ENCODE measurements at places on chromosomes 7 and 10.

- DNase-seq: peak; percentile 20
Measured at GRCh38 chr7:23622506-23622925, 25.3 kb downstream of the CCDC126 start.

DNA sequence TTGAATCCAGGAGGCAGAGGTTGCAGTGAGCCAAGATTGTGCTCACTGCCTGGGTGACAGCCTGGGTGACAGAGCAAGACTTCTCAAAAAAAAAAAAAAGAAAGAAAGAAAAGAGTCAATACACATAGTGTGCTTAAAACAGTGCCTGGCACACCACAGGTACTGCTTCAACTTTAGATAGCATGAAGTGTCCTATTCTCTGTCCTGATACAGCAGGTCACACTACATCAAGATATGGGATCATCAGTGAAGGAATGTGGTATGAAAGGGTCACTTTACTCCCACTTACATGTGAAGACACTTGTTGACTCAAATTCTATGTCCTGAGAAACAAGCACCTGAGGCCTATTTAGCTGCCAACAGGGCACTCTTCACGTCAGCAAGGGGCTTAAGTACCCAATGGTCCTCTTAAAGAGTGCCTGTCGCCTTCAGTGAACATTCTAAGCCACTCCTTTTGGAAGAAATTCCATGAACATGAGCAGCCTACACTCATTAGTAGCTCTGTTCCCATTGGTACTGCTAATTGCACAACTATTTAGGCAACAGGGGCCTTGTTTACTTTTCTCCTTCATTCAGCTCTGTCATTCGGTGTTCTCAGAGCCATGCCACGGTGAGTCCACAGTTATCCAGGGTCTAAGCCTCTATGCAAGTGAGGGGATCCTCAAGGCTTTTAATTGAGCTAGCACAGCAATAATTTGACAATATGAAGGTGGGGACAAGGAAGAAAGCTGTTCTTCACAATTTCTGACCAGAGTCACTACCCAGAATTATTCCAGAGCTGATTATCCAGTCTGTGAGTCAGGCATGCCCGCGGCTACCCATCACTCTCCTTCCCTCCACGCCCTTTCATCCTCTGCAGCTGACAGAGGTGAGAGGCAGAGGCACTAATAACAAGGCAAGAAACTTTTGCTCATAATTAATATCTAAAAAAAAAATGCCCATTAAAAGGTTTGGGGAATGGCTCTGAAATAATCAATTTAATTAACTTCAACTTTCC is 56.6 kb upstream of the PTN start:
- DNase-seq: peak; percentile 70

DNA sequence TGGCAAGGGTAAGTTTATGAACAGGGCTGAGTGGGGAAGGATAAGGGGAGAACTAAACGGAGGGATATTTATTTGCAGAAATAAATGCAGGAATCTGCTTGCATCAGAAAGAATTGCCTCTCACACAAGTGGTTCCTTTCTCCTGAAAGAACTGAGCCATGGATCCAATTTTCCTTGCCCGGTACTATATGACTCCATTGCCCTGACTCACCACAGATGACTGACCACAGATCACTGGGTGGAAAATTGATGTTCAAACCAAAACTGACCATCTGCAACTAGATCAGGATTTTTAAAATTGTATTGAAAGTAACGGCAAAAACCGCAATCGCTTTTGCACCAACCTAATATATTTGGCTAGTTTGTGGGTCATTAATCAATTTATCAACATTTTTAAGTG is 6.2 kb upstream of the MACC1 start:
- no peak for DNase-seq

- DNase-seq: peak; percentile 91
Measured at GRCh38 chr10:87635498-87636312, 24.0 kb upstream of the PAPSS2 start.

- DNase-seq: peak; percentile 30
Measured at GRCh38 chr7:12623885-12624498, 53.5 kb downstream of the SCIN start.

DNA sequence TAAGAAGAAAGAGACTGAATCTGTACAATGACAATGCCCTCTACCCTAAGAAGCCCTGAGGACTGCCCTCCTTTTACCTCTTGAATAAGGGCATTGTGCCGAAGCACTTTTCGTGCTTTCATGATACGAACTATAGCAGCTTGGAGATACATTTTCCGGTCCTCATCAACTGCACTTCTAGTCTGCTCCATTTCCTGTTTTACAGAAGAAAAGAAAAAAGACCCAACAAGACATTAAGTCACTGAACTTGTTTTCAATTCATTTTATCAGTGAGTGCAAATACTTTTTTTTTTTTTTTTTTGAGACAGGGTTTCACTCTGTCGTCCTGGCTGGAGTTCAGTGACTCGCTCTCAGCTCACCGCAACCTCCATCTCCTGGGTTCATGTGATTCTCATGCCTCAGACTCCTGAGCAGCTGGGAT is 78.4 kb downstream of the CUL2 start:
- DNase-seq: peak; percentile 17

DNA sequence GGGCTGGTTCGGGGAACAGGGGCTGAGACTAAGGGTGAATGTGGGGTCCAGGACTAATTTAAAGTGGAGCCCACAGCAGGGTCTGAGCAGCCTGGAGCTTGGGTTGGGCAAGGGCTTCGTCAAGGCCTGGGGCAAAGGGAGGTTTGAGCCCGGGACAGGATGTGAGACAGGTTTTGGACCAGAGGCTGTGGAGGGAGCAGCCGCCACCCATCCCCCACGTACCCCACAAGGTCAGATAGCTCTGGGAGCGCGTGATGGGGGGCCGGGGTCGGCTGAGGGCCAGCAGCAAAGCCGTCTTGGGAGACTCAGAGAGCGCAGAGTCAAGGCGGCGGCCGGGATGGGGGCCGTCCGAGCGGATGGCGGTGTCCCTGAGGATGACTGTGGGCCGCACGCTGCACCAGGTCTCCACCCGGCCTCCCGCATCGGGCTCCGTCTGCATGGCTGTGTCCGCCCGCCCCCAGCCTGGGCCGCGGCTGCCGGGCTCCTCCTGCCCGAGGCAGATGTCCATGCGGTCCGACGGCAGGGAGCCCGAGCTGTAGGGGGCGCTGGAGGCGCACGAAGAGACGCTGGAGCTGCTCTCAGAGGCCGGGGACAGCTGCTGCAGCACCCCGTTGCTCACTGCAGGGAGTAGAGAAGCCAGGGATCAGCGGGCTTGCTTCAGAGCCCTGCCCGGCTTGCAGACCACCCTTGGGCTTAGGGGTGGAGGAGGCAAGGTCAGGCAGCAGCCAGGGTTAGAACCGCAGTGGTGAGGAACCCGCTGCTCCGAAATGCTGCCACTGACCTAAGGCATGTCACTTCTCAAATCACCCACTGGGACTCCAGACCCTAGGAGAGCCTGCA is 12.1 kb downstream of the PDZD7 start:
- DNase-seq: peak; percentile 76

DNA sequence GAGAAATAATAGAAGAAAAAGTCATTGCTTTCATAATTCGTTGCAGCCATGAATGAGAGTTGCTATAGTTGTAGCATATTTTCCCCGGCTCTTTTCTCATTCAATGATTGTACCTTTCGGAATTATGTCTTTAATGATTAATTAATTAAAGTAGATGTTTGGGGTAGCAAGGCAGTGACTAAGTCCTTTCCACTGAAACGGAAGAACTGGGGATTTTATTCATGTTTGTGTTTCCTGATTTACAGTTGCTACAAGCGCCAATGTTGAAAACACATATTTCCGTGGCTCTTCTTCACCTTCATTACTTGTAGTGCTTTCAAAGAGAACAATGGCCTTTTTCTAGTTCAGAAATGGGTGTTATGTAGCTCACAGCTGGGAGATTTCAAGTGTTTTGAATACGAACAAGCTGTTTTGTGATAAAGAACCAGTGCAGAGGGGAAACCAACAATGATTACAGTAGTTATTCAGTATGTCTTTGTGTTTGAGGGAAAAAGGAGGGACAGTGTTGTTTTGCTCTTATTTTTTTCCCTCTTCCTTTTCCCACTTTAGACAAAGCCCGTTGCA is 153.5 kb downstream of the NSUN6 start:
- DNase-seq: no peak

DNA sequence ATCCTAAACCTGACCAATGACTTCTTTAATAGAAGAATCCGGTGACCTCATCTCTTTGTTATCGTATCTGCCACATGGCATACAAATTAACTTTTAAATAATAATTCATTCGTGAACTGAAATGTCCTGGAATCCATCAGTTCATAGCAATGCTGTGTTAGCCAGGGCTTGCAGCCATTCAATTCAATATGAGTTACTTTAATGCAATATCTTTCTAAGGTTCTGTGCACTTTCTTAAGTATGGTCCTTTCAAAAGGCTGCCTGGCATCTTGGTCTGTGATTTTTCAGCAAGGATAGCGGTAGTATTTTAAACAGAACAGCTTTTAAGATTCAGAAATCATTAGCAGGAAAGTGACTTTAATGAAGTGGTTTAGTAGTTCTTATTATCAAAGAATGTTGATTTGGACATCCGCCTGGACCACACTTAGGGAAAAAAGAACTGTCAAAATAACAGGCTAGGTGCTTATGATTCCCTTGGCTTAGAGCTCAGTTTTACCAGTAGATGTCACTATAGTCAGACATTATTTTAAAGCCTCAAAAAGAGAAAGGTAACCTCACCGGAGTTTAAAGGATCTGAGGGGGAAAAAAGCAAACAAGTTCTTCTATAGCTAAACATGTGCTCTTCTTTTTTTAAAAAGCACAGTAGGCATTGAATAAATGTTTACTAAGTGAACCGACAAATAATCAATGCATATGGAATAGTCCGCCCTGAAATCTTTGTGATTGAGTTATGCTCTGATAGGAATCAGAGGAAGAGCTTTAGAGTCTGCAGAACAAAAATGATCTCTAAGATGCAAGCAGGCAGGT is 22.7 kb downstream of the SLC35G1 start:
- peak; percentile 39 for DNase-seq

DNA sequence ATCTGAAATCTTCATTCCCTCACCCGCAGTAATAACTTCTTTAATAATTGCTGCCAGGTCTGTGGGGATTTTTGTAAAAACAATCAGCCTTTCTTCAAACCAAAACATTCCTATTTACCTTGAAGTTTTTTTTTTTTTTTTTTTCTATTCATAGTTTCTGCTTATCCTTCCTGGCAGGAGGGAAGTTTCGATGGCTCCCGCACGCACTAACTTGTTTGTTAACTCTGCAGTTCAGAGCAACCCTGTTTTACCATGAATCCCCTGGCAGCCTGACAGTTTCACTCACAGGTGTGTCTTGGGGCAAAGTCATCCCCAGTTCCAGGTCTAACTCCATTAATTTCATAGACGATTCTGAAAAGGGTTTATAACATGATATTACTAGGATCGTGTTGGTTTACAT is 149.3 kb downstream of the KLF6 start:
- no peak for DNase-seq

DNA sequence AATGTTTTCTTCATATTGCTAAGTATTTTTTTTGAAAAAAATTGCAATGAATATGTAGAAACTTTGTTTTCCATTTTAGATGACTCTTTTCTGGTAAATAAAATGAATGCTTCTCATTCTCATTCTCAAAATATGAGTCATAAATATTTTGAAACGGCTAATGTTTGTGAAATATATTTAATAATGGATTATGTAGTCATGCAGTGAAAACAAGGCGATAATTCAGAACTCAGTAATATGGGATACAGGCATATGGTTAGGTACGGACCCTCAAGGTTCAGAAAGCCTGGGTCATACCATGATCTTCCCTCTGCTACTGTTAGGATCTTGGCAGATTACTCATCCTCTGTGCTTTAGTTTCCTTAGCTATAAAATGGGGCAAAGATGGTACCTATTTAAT is 46.2 kb upstream of the SLC39A12 start:
- DNase-seq: no peak

DNA sequence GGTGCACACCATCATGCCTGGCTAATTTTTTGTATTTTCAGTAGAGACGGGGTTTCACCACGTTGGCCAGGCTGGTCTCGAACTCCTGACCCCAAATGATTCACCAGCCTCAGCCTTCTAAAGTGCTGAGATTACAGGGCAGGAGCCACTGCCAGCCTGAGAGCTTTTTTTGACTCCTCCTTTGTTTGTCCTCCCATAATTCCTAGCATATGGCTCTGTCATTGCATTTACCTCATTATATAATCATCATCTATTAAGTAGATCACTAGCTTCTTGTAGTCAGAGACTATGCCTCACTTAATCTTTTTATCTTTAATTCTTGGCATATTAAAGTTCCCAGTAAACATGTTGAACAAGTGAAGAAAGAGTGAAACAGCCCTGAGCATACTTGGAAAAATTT is 82.1 kb downstream of the CPEB3 start:
- DNase-seq: peak; percentile 11

DNA sequence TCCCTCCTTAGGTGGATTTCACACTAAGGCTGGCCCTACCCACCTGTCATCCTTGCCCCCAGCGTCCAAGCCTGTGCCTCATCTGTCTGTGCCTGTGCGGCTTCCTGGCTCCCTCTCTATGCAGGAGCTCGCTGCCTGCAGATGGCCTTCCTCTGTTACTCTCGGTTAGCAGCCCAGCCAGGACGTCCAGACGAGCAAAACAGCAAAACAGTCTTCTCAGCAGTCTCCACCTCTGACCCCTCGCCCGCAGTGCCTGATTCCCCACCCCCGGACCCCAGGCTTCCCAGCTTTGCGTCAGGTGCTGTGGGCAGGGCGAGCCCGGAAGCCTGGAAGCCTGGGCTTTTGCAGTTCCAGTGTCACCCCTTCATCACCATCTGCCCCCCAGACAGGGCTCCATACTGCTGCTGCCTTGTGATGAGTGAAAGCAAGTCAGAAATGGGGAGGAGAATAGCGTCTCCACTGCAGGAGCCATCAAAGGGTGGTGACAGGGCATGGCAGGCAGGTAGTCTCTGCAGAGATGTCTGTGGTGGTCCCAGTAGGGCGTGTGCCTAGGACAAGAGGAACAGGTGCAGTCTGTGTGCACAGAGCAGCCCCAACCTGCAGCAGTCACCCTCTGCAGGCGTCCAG is 88.5 kb downstream of the ADCY1 start:
- DNase-seq: no peak

DNA sequence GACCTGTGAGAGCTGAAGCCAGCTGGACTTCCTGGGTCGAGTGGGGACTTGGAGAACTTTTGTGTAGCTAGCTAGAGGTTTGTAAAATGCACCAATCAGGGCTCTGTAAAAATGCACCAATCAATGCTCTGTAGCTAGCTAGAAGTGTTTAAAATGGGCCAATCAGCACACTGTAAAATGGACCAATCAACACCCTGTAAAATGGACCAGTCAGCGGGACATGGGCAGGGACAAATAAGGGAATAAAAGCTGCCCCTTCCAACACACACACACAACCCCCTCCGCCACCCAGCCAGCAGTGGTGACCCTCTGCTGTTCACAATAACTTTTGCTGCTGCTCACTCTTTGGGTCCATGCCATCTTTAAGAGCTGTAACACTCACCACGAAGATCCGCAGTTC is 7.1 kb downstream of the ZNF511 start:
- no peak for DNase-seq

GRCh38 chr10:116985611-116986010 is 19.4 kb downstream of the SHTN1 start:
- no peak for DNase-seq

DNA sequence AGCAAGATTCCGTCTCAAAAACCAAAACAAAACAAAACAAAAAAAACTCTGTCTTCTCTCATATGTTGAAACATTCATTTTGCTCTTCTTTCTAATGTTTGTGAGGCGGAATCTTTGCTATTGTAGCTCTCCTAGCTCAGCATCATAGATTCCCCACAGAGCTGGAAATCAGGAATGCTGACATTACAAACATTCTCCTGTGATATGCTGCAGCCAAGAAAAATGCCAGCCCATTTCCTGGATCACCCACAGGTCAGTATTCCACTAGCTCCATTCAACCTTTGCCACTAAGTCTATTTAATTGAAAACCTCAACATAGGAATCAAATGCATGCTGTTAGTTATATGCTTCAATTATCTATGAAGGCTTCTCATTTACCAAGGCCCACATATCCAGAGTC is 186.3 kb downstream of the IPMK start:
- peak; percentile 3 for DNase-seq

Data from fibroblast of skin of back (primary cell).